ENCODE measurements at places on chromosomes 3 and 15. TPM values are rescaled to one million over a fixed set of nuclear protein-coding genes. Genes with fewer than 3 reads are reported as not detected.

Gene ISLR
- total RNA-seq, result 40.6 TPM

- no peak overlapping the region for H3K27ac ChIP-seq
- no peaks in the 10 kb centered on the region for H3K36me3 ChIP-seq
Observed at GRCh38 chr3:196699749-196700148, 12.3 kb downstream of the CEP19 start.

Gene GRM7
- total RNA-seq, result not detected

DNA sequence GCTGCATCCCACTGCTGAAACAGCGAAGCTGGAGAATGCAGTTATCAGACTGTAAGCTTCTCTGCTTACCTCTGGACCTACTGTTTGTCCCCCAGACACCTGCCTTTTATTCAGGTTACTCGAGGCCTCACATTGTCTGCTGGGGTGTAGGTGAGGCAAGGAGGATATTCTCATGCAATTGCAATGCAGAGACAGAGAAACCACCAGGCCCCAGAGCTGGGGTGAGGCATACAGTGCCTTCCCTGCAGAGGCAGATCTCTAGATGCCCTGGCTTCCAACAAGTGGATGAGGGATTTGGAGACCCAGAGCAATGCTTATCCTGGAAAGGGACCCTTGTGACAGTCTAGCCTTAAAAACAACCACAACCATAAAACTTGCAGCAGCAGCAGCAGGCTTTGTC lies 263.4 kb upstream of the ST8SIA2 start:
- H3K36me3 ChIP-seq, result peaks cover 51% of the 10 kb centered on the region
- no peaks in the 10 kb centered on the region for H3K27me3 ChIP-seq
- no peak overlapping the region for H3K27ac ChIP-seq
- no peak overlapping the region for H3K4me3 ChIP-seq
- DNase-seq, result no peak

GRCh38 chr15:84605554-84605882 lies 4.7 kb downstream of the ZSCAN2 start:
- H3K27me3 ChIP-seq, result no peaks in the 10 kb centered on the region
- peaks cover 5% of the 10 kb centered on the region for H3K36me3 ChIP-seq
- no peak for DNase-seq
- H3K4me1 ChIP-seq, result no peaks in the 10 kb centered on the region
